ENCODE measurements at places on chromosomes 1 and 21.

DNA sequence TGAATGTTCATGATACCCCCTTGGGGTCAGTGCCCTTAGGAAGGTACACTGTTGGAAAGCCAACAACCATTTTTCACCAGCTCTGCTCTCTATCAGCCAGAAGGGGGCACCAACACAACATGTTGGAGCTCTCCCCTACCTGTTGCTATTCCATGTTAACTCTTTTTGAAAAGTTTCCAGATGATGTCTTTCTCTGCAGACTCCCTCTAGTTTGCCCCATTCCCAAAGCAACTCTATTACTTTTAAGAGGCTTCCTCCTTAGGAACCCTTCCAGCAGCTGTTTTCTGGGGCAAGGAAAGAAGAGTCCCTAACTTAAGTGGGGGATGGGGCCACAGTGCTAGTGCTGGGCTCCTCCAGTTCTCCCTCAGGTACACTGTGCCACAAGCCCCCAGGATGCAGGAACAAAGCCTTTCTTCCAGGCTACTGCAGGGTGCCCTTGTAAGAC is 22.9 kb upstream of the NDC1 start:
- DNase-seq = peak; percentile 33

DNA sequence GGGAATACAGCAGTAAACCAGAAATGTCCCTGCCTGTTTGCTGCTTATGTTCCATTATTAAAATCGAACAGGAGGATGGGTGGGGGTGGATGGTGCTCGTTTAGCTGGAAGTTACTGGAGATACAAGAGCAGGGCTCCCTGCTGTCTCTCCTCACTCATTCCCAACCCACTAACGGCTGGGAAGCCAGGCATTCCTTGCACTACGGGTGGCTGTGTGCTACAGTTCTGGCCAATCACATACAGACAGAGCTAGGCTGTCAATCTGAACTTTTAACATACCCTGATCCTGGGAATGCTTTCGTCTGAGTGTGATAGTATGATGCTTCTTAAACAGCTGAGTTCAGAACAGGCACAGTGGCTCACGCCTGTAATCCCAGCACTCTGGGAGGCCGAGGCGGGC is 7.0 kb downstream of the SIPA1L2 start:
- DNase-seq = no peak

DNA sequence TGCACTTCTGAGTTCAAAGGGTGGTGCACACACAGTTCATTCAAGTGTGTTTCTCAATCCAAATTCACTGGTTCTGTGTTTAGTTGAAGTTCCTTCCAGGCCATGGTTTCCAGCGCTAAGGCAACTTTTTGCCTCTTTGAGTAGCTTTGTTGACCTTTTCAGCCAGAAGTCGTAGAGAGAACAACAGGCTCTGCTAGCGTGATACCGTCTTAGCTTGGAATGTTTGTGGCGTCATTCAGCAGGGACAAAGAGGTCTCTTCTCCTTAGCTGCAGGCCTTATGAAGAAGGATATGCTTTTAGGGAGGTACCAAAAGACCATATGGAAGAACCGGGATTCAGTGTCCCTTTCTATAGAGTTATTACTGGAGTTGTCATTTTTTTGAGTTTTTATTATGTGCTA is 65.7 kb downstream of the CNIH3 start:
- no peak for DNase-seq

GRCh38 chr1:54287176-54287650 is 87.2 kb downstream of the MRPL37 start:
- peak; percentile 85 for DNase-seq

GRCh38 chr1:15081102-15081501 is 72.4 kb upstream of the TMEM51 start:
- no peak for DNase-seq

Measured in activated T-cell treated with anti-CD3 and anti-CD28 coated beads, Interleukin-2, amount 50 U/mL, for 48 hours (primary cell).